GM23248 (cell line): ENCODE measurements at places on chromosomes 5 and 9.

DNA sequence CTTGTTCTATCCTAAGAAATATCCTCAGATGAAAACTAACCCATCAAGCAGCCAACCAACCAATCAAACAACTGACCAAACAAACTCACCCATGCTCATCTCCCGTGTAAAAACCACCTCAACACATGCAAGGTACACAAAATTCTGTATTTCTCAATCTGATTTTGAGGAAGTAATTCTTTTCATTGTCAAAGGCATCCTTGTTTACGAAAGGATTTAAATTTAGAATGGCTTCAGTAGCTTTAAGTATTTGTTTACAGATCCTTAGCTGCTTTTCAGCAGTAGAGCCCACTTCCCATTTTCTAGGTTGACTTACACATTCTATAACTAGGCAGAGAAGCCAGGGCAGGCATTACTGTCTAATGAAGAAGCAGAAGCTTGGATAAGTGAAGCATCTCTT lies 78.6 kb downstream of the NTRK2 start:
- DNase-seq: no peak

DNA sequence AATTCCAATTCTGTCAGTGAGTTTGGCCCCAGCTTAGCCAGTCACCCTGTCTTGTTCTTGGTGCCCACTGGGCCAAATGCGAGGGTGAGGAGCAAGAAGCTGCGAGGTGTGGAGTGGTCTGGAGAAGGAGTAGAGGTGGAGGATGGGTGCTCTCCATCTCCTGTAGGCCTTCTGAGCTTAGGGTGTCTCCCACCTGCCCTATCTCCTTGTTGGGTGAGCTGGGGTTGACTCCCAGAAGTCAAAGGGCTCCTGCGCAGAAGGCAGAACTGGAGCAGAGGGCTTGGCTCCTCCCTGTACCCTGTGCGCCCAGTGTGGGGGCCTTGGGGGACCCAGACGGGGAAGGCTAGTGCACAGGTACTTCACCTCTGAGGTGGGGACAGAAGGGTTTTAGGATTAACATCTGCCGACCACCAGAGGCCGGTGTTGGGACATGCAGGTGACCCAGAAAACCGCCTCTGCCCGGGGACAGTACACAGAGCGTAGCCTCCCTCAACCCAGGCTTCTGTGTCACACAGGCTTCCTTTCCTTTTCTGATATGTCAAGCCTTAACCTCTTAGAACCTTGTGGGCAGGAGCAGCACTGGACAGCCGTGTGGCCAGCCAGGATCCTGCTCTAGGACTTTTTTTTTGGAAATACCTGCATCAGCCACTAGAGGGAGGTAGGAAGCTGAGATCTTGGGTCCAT lies 16.9 kb downstream of the IL5 start:
- peak; percentile 66 for DNase-seq

GRCh38 chr9:1219284-1219683 lies 169.1 kb downstream of the DMRT2 start:
- peak; percentile 41 for DNase-seq

GRCh38 chr5:138663009-138663408 lies 87.8 kb upstream of the HSPA9 start:
- no peak for DNase-seq

DNA sequence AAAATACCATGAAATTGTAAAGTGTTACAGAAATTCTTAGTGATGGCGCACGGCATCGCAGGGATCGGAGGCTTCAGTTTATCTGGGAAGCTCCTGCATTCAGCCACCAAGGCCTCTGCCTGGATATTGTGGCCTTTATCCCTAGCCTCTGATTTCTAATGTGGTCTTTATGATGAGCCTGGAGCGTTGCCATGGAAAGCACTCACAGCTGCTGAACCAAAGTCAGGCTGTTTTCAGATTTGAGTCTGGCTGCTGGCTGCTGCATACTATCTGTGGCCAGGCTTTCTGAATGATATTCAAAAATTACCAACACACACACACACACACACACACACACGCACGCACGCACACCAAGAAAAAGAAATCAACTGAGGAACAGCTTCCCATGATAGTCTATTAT lies 101.1 kb upstream of the ZNF366 start:
- no peak for DNase-seq

DNA sequence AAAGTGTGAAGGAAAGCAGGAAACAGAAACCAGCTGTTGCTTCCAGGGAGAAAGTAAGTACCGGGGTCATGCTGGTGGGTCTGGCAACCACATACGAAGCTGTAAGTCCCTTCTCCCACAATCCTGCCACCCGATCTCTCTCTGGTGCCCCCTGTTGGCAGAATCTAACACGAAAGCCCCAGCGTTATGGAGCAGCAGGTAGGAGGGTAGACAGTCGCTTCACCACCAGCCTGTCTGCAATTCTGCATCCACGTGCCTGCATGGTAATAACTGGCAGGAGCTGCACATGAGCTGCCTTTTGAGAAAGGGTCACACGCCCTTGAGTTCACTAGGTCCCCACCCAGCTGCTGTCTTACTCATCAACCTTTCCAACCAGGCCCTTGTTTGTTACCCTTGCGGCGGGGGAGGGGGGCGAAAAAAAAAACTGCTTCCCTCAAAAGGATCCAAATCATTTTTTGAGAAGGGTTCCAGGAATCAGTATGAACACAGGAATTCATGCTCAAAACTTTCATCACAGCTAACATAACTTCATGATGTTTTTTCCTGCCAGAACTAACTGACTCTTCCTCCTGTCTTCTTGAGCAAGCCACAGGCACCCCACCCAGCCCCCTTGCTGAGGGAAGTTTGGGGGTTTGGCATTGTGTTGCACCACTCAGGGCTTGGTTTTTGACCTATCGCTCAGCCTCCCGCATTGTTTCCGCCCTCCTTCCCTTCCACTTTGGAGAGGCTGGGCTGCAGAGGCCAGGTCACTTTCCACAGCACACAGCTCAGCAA lies 19.6 kb upstream of the TMEM252 start:
- DNase-seq: peak; percentile 8

DNA sequence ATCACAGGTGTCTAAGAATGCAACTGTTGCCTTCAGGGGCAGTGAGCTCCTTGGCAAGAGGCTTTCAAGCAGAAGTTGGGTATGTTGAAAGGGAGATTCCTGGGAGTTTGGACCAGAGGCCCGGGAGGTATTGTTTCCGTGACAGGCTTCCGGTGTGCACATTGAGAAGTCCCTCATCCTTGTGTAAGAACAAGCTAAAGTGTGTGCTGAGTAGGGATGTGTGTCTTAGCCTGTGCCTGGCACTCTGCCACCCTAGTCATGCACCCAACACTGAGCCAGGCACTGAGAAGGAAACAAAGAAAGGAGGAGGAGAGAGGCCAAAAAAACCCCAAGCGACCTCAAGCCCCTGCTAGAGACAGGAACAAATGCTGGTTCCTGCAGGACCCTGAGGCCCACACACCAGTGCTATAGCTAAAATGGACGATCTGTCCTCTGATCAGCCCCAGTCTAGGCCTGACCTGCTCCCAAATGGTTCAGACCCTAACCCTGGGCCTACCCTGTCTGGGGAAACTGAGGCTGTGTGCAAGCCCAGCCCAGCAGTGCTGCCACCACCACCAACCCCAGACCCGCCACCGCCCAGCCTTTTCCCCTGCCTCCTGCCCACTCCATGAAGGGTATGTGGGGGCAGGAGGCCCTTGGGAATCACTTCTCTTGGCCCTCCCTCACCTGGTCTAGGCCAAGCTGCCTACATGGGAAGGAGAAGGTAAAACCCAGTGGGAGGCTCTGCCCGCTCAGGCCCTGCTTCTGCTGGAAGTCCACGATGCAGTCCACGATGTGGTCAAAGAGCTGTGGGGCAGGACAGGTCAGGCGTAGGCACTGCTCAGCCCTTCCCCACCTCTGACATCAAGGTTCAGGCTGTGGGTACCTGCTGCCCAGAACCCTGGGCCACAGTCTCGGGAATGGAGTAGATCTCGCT lies 12.6 kb downstream of the HK3 start:
- DNase-seq: no peak

DNA sequence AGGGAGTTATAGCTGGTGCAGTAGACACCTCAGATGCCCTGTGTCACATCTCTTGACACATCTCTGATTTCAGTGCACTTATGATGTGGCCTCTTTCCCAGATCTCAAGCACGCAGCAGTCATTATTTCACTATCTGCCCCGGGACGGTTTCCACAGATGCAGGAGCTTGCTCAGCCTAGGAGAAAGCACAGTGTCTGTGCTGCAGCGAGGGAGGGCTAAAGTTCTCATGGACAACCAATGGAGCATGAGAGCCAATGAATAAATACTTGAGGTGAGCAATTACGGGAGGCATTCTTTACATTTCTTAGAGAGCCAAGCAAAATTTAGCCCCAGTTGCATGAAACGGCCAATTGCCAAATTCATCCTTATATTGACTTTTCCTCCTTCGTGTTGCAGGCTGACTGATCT lies 7.4 kb upstream of the MOB3B start:
- no peak for DNase-seq

DNA sequence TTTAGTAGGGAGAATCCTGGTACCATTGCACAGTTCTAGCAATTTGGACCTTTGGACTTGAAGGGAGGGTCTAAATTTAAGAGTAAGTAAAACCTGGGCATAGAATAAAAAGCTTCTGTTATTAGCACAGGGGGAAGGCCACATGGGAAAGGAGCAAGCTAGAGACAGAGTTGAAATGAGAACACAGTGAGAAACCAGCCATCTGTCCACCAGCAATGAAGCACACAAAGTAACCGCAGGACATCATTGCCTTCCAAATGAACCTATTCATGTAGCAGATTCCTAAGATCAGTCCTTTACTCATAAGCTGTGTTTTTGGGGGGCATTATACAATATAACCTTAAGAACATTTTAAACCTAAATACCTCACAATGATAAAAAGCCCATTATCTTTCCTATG lies 407.4 kb downstream of the HCN1 start:
- DNase-seq: no peak

DNA sequence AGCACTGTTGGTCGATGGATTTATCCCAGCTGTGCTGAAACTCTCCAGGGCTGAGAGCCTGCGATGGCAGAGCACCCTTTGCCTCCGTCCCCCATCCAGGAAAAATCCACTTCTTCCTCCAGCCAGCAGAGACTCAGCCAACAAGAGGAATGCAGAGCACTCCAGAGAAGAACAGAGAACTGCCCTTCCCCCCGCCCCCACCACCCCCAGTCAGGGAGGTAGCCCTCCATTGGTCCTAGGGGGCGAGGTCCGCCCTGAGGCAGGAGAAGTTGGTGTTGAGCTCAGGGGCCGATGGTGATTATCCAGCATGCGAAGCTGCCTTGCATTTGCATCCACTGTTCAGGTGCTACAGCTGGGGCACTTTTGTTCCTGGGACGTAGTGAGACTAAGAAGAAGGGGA lies 9.0 kb downstream of the TLX3 start:
- no peak for DNase-seq

GRCh38 chr9:80843028-80843427 lies 846.3 kb downstream of the TLE1 start:
- no peak for DNase-seq

- DNase-seq: no peak
Measured at GRCh38 chr5:27325513-27325912, 287.1 kb upstream of the CDH9 start.

- DNase-seq: peak; percentile 76
Measured at GRCh38 chr5:154593071-154593470, 115.0 kb upstream of the HAND1 start.
